ENCODE measurements at places on chromosomes 6 and 20. TPM values are rescaled to one million over a fixed set of nuclear protein-coding genes. Genes with fewer than 3 reads are reported as not detected.

Gene TMEM217
- total RNA-seq: 1.8 TPM

Gene RAB44
- under 0.01 TPM for total RNA-seq

Gene ZNF831
- not detected for total RNA-seq

Gene MCCD1
- total RNA-seq: not detected

Gene JPH2
- total RNA-seq: 0.50 TPM

Gene PI16
- not detected for total RNA-seq

Gene GLP1R
- not detected for total RNA-seq

Gene UTRN
- total RNA-seq: 135 TPM

Gene LAMA2
- 92.6 TPM for total RNA-seq

Data from smooth muscle cell of trachea (primary cell).